ENCODE measurements at places on chromosomes 5 and 9.

GRCh38 chr9:97572196-97572891, 60.8 kb downstream of the TSTD2 start:
- DNase-seq, result no peak

- peak; percentile 36 for DNase-seq
Measured at GRCh38 chr9:128911529-128912035, 9.2 kb upstream of the PHYHD1 start.

DNA sequence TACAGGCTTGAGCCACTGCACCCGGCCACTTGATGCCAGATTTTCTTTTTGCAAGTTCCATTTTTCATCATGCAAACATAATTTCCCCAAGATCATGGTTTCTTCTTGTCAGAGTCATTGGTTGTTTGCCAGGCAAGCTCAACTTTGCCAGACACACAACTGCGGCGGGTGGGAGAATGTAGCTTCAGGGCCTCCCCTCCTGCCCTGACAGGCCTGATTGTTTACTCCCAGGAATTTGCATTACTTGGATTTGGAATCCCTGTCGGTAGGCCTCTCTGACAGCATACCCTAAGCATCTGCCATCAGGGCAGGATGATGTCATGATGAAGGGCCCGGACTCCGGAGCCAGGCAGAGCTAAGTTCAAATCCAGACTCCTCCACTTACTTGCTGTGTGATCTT, 15.1 kb downstream of the RPS14 start:
- DNase-seq, result no peak

GRCh38 chr5:100676817-100677631, 141.8 kb downstream of the FAM174A start:
- DNase-seq, result no peak

GRCh38 chr5:16457853-16458252, 7.7 kb downstream of the ZNF622 start:
- no peak for DNase-seq

DNA sequence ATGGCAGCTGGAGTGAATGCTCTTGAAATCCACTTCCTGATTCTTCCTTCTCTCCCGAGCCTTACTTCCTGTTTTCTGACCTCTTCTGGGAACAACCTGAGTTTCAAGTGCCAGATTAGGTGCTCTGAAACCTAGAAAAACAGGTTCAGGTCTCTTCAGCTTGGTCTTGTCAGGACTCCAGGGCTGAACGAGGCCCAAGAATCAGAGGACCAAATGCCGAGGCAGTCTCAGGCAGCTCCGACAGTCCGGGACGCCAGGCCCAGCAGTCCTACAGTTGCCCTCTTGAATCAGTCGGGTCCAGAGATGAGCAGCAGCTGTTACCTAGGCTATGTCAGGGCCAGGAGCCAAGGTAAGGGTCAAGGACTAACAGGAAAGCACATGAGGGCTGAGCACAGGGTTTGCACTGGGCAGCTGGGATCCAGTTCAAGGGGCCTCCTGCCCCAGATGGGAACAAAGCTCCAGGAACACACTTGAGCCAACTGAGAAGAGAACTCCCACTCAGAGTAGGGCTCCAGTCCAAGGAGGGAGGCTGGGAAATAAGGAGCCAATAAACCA, 38.3 kb upstream of the ADRA1B start:
- no peak for DNase-seq

DNA sequence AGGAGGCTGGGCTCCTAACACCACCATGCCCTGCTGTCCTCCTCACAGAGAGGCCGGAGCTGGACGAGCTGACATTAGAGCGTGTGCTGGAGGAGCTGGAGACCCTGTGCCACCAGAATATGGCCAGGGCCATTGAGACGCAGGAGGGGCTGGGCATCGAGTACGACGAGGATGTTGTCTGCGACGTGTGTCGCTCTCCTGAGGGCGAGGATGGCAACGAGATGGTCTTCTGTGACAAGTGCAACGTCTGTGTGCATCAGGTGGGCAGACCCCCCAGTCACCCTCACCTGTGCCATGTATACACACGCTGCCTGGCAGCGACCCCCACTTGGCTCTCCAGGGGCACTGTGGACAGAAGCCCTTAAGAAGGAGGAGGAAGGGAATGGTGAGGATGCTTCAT, 35.2 kb downstream of the JADE2 start:
- DNase-seq, result no peak

- DNase-seq, result no peak
Measured at GRCh38 chr5:76393035-76393680, 9.9 kb upstream of the IQGAP2 start.

- no peak for DNase-seq
Measured at GRCh38 chr5:126469536-126470316, 46.5 kb downstream of the GRAMD2B start.

DNA sequence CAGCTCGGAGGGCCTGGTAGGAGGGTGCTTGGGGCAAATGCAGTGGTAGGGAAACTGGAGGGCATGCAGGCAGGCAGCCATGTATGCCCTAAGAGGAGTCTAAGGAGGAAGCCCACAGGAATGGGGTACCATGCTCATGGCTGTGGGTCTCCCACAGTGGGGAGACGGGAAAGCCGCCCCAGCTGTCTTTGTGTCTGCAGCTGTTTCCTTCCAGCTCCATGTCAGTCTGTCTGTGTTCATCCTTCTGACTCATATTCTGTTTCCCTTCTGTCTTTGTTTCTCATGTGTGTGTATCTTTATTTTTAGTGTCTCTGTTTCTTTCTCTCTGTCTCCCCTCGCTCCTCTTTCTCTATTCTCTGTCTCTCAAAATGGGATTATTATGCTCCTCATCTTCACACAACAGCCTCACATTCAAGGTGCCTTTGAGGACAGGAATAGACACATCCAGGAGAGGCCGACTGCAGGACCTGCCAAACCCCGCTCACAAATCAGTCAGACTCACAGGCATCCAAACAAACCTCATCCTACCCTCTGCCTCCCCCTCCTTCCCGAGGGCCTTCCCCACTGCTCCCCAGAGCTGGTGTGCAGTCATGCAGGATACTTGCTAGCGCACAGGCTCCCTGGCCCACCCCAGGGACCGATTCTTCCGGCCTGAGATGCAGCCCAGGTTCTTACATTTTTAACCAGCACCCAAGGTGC, 68.4 kb upstream of the RARS1 start:
- no peak for DNase-seq

- DNase-seq, result peak; percentile 49
Measured at GRCh38 chr9:78296201-78296892, 578 bp upstream of the PSAT1 start.

DNA sequence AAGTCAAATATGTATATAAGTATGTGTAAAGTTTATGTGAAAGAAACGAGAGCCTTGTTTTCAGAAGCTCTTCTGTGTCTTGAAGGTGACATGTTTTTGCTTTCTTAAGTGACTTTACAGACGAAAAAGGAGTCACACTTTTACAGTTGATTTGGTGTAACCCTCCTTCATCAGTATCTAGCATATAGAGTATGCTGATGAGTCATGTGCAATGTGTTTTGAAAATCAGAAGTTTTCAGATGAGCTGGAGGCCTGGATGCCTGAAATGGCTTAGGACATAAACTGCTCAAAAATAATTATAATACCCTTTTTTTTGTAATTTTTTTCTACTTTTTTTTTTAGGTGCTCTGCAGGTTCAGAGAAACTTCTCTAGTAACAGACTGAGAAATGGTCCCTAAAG, 209.5 kb downstream of the CD180 start:
- DNase-seq, result no peak

DNA sequence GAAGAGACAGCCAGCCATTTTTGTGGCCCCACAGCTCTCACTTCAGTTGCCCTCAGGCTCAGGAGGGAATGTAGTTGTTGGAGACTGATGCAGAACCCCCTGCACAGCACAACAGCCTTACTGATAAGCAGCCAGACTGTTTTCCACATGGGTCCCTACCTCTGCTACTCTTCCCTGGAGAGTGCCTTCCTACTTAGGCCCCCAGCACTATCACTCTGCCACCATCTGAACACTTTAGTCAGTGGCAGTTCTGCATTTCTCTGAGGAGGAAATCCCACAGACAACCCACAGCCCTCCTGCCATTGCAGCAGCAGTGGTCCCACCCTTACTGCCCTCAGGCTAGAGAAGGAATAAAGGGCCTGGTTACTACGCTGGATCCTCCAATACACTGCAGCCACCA, 61.8 kb upstream of the PTPRD start:
- no peak for DNase-seq

DNA sequence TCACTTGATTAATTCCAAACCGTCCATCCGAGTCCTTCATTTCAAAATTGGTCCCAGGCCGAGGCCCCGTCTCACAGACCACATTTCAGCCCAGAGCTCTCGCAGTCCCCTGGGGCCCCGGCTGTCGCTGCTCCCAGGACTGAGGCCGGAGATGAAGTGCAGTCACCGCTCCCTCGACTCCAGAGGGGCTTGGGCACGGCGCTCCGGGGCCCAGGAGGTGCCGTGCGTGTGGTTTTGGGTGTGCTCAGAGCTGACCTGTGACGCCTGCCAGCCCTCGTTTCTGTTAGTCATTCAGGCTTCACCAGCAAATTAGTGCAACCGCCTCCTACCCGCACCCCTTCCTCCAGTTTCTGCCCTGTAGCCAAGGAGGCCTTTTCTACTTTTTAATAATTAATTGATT, 48.7 kb upstream of the PHYKPL start:
- no peak for DNase-seq

GRCh38 chr5:115602591-115603125, 379 bp upstream of the TICAM2 start:
- DNase-seq, result no peak

DNA sequence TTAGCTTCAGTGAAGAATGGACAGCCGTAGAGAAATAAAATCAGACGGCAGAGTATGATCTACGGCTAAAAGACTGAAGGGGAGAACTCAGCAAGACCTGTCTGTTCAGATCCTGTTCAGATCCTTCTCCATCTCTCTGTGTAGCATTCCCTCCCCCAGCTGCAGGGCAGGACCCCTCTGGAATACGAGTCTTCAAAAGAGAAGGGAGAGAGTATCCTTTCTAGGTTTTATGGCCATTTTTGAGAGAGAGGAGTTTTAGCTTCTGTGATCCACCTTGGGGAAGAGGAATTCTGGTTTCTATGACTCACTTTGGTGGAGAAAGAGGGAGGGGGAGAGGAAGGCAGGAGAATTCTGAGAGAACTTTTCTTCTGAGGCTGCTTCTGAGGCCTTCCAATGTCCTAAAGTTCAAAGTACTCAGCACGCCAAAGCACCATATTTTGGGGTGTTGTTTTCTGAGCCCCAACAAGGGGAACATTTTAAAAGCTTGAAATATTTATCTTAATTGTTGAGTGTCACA, 194.4 kb upstream of the TLE4 start:
- DNase-seq, result no peak

- no peak for DNase-seq
Measured at GRCh38 chr5:58933891-58934628, 351.2 kb downstream of the RAB3C start.

- no peak for DNase-seq
Measured at GRCh38 chr5:58972301-58972700, 389.4 kb downstream of the RAB3C start.

GRCh38 chr5:35736280-35736679, 118.6 kb downstream of the SPEF2 start:
- DNase-seq, result no peak

GRCh38 chr9:811106-811531, 30.4 kb upstream of the DMRT1 start:
- peak; percentile 44 for DNase-seq

DNA sequence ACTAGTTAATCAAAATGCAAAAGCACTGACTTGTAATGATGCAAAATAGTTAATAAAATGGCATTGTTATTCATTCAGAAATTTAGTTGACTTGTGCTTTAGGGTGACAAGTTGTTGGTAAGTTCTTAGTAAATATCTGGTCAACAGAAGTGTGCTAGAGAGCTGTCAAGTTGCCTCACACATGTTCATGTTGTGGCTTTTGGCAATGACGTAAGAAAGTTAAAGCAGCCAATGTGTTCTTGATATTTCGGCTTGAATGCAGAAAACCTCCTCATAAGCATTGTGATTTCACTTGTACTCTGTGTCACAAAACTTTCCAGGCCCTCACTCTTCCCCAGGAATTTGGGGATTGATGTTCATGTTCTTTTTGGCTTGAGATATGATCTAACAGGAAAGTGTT, 626.7 kb downstream of the PRR16 start:
- no peak for DNase-seq

- DNase-seq, result no peak
Measured at GRCh38 chr9:125820100-125820804, 73.1 kb downstream of the PBX3 start.

DNA sequence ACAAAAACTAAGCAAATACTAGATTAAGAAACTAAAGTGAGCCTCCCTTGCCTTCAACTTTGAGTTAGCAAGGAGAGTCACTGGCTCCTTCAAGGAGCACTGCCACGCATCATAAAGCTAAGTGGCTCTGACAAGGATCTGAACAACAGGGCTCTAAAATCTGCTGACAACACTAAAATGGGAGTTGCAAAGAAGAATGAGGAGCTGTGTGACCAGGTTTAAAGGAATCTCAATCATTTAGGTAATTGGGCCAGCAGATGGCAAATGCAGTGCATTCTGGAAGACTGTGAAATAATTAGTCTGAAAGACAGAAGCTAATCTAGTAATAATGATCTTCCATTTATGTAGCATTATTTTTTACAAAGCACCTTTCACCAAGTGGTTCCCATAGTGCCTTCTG, 297.0 kb upstream of the TAS2R1 start:
- DNase-seq, result no peak

DNA sequence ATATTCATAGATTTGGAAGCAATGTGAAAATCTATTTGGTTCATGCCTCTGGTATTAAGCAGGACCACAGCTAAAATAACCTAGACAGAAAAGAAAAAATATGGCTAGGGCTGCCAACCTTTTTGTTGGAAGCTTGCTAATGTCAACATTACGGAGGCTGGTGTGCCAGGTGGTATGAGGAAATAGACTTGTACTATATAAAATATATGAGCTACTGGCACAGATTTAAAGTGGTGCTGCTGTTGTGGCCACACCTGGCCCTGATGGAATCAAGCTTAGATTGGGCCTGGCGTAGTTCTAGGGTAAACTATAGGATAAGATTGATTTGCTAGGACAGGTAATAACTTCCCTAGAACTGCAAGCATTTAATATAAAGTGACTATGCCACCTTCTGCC, 10.6 kb upstream of the PARP8 start:
- no peak for DNase-seq

GRCh38 chr5:116382874-116383266, 191.8 kb downstream of the SEMA6A start:
- no peak for DNase-seq

- no peak for DNase-seq
Measured at GRCh38 chr5:149780043-149780737, 50.1 kb downstream of the PPARGC1B start.

DNA sequence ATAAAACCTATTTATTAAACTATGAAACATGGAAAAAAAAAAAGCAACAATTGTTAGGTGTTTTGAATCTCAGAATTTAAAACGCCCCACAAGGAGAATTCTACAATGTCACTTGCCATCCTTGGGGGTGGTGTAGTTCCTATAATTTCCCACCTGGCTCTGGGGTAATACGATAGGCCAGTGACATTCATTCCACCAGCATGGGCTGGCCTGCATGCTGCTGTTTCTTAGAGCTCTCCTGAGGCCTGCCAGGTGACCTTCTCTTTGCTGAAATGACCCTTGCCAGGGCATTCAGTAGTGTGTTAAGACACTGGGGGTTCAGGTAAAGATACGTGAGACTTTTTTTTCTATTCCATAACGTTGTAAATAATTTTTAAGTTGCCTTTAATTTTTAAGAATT, 10.0 kb upstream of the ARHGEF28 start:
- no peak for DNase-seq

Measured in A549 (cell line).